CD4-positive, alpha-beta T cell treated with Interleukin-4 for 1 hour (primary cell): ENCODE measurements at places on chromosomes 4 and X.

DNA sequence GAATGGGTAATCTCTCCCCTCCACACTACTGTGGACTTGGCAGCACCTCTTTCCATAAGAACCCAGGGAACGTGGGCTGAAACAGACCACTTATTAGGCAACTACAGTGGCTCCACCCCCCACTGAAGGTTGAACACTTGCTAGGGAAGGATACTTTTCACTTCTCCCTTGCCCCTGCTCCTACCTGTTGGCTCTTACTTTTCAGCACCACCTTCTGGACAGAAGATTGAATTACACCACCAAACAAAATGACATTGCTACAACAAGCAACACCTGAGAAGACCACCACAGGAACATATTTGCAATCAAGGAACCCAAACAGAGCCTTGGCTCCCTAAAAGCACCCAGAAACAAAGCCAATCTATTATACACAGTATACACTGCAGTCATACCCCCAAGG is 132.1 kb upstream of the CXCL13 start:
- DNase-seq = no peak

GRCh38 chrX:143306991-143307937 is 210.0 kb downstream of the SPANXN3 start:
- DNase-seq = no peak

- no peak for DNase-seq
Measured at GRCh38 chr4:138192113-138192512, 50.0 kb downstream of the SLC7A11 start.

DNA sequence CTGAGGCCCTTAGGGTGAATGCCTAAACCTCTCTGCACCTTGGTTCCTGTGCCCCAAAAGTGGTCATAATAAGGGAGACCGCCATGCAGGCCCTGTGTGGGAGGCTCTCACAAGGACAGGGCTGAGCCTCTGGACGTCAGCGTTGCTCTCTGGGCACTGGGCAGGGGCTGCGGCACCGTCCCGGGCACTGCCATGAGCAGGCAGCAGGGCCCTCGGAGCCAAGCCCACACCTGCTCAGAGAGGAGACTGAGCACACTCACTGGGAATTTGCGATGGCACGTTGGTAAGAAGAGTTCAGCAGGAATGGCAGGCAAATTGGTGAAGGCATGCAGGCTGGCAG is 123.4 kb downstream of the HMX1 start:
- no peak for DNase-seq

- no peak for DNase-seq
Measured at GRCh38 chr4:41095973-41096372, 118.4 kb downstream of the APBB2 start.

DNA sequence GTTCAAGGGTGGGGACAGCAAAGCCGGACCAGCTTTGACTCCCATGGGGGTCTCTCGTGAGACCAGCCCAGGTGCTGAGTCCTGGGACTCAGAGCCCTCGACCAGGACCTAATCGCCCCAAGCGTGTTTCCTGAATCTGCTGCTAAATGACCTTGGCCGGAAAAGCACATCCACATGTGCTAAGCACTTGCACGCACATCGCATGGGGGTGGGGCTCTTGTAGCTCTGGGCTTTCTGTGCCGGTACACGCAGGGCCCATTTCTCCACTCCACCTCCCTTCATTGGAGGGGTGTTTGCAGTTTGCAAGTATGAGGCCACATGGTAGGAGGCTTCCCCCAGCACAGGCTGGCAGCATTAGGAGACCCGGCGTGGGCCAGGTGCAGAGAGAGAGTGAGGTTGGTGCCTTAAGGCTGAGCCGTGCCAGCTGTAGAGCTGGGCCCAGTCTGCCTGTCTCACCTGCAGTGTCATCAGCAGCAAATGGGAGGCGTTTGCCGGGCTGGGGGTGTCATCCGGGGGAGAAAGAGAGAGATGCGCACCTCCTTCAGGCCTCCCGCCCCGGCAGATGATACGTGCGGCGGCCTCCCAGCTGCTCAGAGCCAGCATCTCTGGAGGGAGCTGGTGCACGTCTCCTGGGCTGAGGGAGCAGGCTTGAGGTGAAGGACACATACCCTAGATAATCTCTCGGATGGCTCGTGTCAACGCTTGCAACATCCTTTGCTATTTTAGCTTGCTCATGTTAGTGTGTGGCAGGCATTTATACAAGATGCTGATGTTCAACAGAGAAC is 45.2 kb upstream of the CLCN4 start:
- peak; percentile 71 for DNase-seq
